ENCODE measurements at places on chromosomes 1 and 21.

DNA sequence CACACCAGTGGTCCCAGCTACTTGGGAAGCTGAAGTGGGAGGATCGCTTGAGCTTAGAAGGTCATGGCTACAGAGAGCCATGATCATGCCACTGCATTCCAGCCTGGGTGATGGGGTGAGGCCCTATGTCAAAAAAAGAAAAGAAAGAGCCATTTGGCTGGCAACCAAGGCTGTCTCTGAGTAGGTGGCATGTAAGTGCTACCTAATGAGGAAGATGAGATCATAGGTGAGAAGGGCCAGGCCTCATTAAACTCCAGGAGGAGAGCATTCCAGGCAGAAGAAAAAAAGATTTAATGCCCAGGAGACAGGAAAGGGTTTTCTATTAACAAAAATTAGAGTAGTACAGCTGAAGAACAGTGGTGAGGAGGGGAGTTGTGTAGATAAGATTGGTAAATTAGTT is 103.4 kb upstream of the ZNF678 start:
- DNase-seq: no peak

DNA sequence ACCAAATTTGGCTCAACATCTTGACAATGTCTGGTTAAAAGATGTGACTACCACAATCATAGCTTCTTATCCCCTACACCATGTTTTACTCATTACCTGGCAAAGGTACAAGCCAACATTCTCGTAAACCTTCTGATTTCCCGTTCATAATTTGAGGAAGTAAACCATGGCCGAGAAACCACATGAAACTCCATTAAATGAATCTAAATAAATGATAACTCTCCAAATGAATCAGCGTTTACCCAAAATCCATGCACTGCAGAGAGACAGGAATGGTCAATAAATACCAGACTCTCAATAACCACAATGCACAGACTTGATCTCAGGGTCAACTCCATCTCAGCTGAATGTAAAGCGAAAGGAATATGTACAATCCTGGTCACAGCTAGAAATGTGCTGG is 125.2 kb downstream of the TYW3 start:
- DNase-seq: no peak

- no peak for DNase-seq
Measured at GRCh38 chr1:207049974-207050391, 1.0 kb downstream of the YOD1 start.

DNA sequence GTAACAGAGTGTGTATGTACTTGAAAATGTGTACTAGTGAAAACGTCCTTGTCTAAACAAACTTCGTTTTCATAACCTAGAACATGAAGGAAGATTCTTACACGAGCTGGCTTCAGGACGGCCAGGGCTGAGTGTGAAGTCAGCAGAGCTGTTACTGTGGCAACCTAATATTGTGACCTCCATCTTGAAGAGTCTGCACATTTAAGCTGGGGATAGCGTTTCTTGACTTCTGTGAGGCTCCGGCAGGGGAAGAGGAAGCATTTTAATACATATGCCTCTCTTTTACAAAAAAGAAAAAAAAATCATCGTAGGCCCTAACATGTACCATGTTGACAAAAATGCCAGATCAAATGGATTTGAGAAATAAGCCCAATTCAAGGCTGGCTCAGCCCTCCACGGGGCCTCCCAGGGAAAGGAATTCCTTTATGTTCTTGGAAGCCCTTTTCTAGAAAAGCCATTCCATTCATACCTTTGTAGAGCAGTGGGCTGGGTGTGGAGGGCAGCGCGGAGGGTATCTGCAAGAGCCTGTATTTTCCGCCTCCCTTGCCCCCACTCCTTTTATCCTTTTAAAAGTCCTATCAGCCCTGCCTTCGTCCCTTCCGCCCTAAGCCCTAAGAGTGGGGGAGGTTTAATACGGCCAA is 51.1 kb downstream of the SIM2 start:
- DNase-seq: no peak

DNA sequence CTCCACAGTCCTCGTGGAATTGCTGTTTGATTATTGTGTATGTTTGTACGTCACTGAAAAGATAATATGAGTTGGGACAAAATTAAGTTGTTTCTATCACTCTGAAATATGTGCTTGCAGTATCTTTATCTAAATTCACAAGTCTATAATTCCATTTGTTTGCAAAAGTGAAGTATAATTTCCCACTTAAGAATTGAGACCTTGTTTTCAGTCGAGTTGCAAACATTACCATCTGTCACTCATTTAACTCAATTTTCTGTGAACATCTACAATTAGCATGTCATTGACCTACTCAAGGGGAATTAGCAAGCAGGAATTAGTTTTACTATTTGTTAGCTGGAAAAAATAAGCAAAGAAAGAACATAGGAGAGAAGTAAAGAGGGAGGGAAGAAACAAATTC is 195.8 kb downstream of the TPR start:
- no peak for DNase-seq

DNA sequence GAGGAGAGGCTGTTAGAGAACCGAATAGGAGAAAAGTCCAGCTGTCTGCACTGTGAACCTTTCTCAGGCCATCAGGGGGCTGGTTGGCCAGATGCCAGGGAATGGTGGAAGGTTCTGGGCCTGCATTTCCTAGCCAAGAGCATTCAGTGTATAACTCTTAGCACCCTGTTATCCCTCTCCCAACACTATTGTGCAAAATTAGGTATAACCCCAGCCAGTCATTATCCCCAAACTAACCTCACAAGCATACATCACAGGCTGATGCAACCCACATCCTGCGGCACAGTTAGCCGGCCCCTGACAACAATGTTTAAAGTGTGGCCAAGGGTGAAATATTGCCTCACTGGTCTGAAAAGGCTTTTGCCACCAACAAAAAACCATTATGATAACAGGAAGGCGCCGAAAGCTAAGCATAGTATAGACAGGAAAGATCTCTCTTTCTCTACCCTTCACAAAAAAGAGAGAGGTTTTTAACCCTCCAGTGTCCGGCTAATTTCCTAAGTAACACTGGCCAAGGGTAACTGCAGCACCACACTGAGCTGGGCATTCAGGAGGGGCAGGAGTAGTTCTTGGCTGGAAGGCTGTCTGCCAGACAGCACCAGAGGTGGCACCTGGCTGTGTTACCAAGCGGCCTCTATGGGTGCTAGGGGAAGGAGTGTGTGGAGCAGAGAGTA is 77.3 kb upstream of the BCAR3 start:
- no peak for DNase-seq

GRCh38 chr21:18398843-18399242 is 4.7 kb downstream of the TMPRSS15 start:
- no peak for DNase-seq

DNA sequence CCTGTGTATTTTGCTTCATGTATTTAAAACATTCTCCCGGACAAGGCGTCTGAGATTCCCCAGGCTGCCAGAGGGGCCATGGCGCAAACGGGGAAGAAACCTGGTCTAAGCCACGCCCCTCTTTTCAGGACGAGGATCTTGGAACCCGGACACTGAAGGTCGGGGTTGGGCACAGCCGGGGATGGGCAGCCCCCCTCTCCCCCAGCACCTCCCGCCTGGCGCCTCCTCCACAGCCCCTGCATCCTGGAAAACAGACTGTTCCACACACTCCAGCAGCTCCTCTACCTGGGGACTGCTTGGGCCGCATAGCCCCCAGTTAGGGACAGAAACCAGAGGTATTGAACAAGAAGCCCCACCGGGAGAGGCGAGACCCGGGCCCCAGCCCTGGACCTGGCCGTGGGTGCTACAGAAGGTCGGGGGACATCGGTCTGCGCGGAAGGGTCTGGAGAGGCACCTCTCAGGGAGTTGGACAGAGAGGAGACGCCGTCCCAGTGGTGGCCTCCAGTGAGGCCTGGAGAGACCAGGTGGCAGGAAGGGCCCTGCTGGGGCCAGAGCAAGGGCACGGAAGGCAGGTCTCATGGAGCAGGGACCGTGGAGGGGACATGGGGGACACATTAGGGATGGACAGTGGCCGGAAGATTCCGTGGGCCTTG is 5.4 kb downstream of the TP73 start:
- DNase-seq: no peak

DNA sequence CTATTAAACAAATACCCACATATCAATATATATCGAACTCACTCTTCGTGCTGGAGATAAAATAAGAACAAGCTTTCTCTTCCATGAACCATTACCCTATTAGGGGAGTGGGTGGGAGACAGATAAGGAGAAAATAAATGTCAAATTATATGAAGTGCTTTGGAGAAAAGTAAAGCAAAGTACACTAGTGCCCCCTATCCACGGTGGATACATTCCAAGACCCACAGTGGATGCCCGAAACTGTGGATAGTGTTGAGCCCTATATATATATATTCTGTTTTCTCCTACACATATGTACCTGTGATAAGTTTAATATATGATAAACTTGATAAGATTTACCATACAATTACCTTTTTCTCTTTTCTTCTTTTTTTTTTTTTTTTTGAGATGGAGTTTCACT is 54.6 kb downstream of the FH start:
- DNase-seq: no peak

- DNase-seq: no peak
Measured at GRCh38 chr1:23473037-23473800, 10.8 kb downstream of the ASAP3 start.

DNA sequence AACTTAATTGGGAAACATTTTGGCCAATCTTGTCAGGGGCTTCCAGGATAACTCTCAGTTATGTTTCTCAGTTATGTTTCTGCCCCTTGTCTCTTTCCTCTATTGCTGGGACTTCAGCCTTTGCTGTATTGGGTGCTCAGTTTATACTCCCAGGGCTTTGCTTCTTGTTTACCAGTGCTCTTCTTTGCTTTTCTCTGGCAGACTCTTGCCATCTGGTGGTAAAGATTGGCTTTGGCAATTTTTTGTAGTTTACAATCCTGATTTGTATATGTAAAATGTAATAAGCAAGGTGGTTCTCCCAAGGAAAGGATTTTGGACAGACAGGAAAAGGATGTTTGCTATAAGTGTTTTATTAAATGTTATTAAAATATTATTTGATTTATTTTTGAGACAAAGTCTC is 37.9 kb downstream of the FABP3 start:
- no peak for DNase-seq

GRCh38 chr1:214850432-214851050 is 232.0 kb upstream of the KCNK2 start:
- DNase-seq: no peak

DNA sequence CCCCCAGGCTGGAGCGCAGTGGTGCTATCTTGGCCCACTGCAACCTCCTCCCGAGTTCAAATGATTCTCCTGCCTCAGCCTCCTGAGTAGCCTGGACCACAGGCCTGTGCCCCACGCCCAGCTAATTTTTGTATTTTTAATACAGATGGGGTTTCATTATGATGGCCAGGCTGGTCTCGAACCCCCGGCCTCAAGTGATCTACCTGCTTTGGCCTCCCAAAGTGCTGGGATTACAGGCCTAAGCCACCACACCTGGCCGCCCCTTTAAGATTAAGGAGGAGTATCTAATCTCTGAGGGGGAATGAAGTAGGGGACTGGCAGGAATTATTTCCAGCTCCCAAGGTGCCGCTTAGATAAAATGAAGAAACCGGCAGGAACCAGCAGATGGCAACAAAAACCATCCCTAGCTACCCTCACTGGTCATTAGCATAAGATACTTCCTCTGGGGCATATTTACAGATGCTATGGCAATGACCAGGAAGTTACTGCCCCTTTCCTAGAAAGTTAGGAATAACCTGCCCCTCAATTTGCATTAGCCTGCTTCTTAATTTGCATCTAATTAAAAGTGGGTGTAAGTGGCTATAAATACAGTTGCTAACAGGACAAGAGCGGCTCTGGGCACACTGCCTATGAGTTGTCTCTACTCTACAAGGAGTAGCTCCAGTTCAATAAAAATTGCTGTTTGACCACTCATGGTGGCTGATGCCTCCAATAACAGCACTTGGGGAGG is 7.1 kb upstream of the NSUN4 start:
- no peak for DNase-seq

DNA sequence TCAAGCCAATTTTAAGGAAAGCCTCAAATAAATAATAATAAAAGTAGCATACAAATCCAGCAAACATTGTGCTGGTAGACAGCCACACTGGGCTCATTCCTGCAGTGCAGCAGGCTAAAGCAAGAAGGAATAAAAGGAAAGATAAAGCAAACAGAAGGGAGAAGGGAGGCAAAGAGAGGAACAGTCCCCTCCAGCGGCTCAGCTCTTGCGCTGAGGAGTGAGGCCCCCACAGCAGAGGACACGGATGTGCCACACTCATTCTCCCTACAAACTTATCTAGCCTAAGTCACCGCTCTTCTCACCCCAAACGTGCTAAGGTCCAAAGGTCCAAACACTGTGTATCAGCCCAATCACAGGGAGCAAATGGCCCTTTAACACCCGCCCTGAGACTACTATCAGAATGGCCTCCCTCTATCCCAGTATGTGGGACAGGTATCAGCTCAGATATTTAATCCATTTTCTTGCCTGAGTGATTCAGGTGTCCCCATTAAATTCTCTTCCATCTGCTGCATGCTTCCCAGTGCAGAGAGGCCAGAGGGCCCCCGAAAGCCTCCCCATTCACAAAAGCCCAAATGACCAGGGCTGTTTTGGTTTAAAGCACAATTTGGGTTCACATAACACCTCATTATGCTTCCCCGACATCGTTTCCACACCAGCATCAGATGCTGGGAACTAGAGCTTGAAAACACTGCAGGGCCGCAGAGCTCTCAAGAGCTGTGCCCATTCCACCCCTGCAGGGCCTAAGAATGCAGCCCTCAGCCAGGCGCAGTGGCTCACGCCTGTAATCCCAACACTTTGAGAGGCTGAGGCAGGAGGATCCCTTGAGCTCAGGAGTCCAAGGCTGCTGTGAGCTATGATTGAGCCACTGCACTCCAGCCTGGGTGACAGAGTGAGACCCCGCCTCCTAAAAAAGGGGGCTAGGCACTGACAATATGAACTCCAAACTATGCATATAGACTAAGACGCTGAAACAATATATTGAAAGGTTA is 17.8 kb downstream of the CAPZB start:
- no peak for DNase-seq

GRCh38 chr1:41100170-41100569 is 78.6 kb upstream of the SLFNL1 start:
- DNase-seq: no peak

DNA sequence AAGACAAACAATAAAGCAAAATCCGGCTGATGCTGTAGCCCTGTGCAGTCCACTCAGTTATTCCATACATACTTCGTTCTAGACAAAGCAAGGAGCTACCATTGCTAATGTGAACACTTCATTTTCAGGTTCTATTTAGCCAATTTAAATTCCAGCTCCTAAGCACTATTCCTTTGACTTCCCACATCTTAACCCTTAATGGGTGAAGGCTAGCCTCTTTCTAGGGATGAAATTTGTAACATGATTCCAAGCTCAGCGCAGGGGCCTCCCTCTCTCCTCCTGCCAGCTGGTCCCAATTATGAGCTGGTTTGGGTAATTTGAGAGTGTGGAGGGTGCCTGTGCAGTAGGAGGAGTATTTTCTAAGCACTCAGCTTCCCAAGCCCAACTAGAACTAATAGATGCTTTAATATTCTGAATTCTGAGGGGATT is 53.9 kb upstream of the PTGFRN start:
- DNase-seq: no peak

DNA sequence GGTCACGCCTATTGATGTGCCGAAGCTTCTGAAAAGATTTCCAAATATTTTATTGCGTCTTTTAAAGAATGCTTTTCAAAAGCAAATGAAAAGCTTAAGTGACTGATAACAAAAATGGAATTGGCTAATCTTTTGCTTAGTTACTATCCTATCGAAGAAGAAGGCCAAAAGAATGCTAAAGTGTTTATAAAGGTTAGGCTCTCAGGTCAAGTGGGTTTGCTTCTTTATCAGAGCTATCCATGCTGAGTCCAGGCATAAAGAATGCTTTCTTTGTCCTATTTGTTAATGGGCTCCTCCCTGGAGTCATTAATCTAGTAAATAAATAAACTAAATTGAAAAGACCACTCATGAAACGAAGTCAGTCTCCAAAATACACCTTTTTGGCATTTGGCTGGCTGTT is 133.4 kb upstream of the LYPLAL1 start:
- no peak for DNase-seq

- DNase-seq: no peak
Measured at GRCh38 chr21:32456497-32456918, 44.0 kb downstream of the EVA1C start.
